ENCODE measurements at places on chromosomes 2 and 18. TPM values are rescaled to one million over a fixed set of nuclear protein-coding genes. Genes with fewer than 3 reads are reported as not detected.

Gene STPG4
- not detected for polyA plus RNA-seq

Gene IL1B
- not detected for polyA plus RNA-seq

Gene ZNF804A
- 10.8 TPM for polyA plus RNA-seq

Gene LIMS4
- not detected for polyA plus RNA-seq

Gene NAT8
- not detected for polyA plus RNA-seq

Gene LRATD1
- polyA plus RNA-seq, result 1.2 TPM

Gene AQP4
- 71.7 TPM for polyA plus RNA-seq

Gene LIMS3
- polyA plus RNA-seq, result not detected

Gene FHL2
- polyA plus RNA-seq, result 25.2 TPM

Gene COBLL1
- 10.9 TPM for polyA plus RNA-seq

Gene ALPI
- not detected for polyA plus RNA-seq

Gene RNF152
- polyA plus RNA-seq, result 2.7 TPM

Gene CRYGC
- not detected for polyA plus RNA-seq

Gene INHBB
- 8.0 TPM for polyA plus RNA-seq
